NCI-H2171 treated with DMSO at 0.1 percent for 48 hours (cell line): ENCODE measurements at places on chromosomes 2 and 18.

- DNase-seq: no peak
These were observed 13.5 kb downstream of the UBR3 start for GRCh38 chr2:169840747-169841142.

- DNase-seq: no peak
These were observed 41.3 kb upstream of the GBX2 start for GRCh38 chr2:236209535-236209934.

DNA sequence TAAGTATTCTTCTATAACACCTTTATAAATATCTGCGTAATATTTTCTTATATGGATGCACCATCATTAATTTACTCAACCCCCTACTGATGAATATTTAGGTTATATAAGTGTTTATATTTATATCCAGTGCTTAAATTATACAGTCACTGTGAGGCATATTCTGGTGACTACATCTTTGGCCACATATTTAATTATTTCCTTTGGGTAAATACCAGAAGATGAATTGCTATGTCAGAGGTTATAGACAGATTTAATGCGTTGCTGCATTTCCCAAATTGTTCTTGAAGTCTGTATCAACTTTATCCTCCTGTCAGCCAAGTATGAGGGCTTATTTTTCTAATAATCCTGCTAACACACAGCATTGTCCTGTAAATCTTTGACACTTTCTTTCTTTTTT is 18.7 kb downstream of the DYSF start:
- no peak for DNase-seq

- DNase-seq: no peak
These were observed 84.8 kb upstream of the RASGRP3 start for GRCh38 chr2:33391529-33392255.

DNA sequence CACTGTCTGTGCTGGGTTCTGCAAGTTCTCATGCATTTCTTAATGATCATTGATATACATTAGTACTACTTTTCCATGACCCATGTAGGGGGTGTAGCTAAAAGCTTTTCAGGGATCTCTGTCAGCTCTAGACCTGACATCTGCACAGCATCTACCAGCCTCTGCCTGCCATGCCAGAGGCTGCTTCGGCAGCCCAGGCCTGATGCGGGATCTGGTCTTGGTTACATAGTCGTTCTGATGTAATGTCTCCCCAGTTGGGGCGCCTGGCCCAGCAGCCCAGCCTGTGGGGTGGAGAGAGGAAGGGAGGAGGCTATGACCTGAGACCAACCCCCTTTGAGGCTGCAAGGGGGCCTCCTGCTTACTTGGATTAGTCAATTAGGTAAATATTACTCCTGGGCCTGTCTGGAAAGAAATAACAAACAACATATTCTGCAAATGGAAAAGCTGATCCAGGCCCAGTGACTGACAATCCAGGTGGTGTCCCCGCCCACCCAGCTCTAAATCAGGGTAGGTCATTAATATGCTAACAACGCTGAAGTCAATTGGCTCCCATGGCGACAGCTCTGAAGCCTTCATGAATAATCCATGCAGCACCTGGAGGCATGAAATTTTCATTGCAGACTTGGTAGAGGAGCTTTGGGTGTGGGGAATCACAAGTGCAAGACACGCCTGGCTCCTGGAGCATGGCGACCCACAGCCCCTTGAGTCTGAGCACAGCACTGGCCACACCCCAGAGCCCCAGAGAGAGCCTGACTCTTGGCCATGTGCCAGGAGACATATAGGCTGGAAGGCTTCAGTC is 575.3 kb downstream of the CMPK2 start:
- peak; percentile 55 for DNase-seq

- DNase-seq: no peak
These were observed 105.5 kb upstream of the CCDC68 start for GRCh38 chr18:55064760-55065159.

DNA sequence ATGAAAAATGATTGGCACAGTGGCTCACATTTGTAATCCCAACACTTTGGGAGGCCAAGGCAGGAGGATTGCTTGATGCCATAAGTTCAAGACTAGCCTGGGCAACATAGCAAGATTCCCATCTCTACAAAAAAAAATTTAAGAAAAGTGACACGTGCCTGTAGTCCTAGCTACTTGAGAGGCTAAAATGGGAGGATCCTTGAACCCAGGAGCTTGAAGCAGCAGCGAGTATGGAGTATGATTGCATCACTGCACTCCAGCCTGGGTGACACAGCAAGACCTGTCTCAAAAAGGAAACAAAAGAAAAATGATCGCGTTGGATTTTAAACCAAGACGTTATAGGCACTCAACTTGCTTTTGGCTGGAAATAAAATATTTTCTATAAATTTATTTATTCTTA is 37.8 kb upstream of the CREB1 start:
- DNase-seq: no peak

DNA sequence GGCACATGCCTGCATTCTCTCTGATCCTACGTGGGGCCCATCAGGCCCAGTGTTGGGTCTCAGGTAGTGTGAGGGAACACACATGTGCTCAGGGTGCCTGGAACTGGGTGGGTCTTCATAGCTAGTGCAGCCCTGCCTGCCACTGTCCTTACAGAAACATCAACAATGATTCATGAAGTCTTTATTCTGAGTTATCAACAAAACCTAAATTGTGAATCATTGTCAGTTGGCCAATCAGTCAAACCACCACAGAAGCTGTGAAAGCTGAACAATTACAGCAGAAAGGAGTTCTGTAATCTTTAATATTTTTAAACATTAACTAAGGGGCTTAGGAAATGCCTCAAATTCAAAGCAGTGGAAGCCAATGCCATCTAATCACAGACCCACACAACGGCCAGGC is 82.8 kb upstream of the ZNF521 start:
- DNase-seq: no peak
